ENCODE measurements at places on chromosomes 1 and 21.
A peak's percentile ranks its signal among the peaks of the same experiment; 100 is the strongest.

- DNase-seq, result no peak
Observed at GRCh38 chr1:227621211-227621610, 57.9 kb downstream of the ZNF678 start.

DNA sequence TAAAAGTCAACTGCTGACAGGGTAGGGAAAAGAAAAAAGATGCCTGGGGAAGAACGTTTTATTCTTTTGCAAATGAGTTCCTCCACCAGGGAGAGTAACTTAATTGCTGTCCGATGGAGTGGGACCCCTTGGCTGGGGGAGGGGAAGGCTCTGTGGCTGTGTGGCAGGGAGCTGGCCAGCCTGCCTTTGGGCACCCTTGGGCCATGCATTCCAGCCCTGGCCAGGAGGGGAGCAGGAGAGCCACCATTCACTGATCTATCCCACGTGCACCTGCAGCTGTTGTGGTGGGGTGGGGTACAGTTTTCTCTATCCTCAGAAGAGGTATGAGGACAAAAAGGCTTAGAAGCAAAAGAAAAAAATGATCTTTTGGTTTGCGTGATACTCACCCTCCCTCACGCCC, 116.9 kb downstream of the KCNK1 start:
- DNase-seq, result no peak

DNA sequence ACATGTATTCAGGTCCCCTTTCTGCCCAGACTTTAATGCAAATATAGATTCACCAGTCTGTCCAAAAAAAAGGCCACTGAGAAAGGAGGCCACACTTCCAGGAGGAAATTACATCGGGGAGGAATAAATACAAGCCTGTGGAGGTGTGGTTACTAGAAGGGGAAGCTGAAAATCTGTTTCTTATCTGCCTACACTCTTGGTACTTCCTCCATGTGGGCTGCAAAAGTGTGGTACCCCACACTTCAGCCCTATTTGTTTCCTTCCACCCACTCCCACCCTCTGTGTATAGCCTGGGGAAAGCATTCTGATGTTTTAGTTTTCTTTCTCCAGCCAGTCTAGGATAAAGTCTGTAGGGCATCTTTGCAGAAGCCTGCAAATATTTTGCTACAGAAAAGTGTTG, 38.4 kb downstream of the UTP25 start:
- no peak for DNase-seq

- no peak for DNase-seq
Observed at GRCh38 chr1:43821471-43821870, 112.1 kb upstream of the ARTN start.

- DNase-seq, result no peak
Observed at GRCh38 chr1:85344256-85344694, 67.8 kb upstream of the BCL10 start.

GRCh38 chr1:100456880-100457279, 81.1 kb upstream of the GPR88 start:
- no peak for DNase-seq

DNA sequence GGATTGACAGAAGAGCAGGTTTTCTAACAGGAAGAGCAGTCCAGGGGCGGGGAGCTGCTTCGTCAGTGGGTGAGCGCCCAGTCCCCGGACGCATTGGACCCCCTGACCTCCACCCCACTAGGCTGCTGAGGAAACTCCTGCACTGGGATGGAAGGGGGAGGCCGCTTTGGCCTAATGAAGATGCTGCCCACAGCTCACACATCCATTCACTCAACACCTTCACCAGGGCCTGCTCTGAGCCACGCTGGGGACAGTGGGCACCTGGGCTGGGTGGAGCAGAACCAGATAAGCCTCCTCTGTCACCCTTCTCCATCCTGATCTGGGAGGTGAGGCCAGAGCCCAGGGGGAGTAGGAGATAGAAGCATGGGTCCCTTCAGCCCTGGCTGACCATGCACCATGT, 13.3 kb downstream of the LRP8 start:
- DNase-seq, result no peak

DNA sequence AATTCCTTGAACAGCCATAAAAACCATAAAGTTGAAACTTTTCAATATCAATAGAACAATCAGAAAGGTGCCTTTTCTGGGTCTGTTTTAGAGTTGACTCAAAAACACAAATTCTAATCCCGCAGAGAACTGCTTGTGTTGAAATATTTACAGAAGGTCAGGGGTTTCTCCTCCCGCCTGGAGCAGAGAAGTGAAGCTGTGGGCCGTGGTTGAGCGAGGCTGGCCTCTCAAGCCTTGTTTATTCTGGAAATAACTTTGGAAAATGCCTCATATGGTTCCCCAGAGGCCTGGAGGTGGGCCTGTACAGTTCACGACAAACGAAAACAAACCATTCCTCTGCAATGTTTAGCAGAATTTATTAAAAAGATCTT, 90.8 kb upstream of the ERRFI1 start:
- DNase-seq, result no peak

GRCh38 chr1:197199923-197200271, 53.4 kb upstream of the ASPM start:
- no peak for DNase-seq

GRCh38 chr1:77888081-77888780, at the start of gene NEXN:
TSS of gene NEXN (plus strand) at chr1:77888624. CDS start at chr1:77916107, 27,483 bp downstream.
- peak; percentile 44 for DNase-seq

DNA sequence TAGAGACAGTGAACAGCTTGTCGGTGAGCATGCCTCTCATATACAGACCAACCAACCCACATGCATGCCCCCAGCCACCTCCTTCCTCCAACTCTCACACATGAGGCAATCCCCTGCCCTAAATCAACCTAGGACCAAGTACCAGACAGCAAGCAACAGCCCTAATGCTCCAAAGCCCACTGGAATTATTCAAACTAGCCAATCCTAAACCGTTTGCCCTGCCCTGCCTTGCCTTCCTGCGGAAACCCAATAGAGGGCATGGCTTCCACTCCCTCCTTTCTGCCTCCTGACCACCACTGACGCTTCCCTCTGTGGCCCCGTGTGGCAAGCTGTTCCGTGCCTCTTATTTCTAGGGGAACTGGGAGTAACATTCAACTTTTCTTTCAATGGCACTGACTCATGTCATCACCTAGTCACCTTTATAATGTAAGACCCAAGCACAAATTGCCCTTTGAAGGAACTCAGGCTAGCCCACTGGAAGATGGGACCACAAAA, 129.3 kb upstream of the GJB5 start:
- DNase-seq, result no peak

GRCh38 chr1:158992787-158993312, 16.9 kb upstream of the IFI16 start:
- no peak for DNase-seq

DNA sequence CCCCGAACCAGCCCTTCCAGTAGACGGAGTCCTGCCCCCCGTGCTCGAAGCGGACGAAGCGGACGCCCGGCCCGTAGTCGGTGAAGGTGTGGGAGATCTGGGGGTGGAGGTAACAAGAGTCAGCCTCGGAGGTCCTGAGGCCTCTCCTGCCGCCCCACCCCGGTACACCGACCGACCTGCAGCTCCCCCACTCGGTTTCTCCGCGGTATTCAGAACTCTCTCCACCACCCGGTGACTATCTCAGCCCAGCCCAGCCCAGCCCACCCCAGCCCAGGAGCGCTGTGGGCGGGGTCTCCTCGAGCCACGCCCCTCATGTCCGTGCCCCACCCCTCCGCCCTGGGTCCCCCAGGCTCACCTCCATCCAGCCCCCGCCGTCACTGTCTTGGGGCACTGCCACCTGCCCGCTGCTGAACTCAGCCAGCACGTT, 5.5 kb downstream of the FBXO2 start:
- no peak for DNase-seq

DNA sequence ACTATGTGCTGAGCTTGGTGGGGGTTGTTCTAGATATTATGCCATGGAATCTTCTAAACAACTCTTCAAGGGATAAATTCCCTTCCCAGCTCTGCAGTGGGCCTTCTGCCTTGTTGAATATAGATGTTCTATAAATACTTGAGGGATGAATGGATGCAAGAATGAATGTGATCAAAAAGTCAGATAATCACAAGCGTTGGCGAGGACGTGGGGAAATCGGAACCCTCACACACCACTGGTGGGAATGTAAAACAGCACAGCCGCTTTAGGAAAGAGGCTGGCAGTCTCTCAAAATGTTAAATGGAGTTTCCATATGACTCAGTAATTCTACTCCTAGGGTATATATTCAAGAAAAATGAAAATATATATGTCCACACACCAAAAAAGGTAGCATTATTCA, 19.0 kb downstream of the SDC3 start:
- DNase-seq, result no peak

DNA sequence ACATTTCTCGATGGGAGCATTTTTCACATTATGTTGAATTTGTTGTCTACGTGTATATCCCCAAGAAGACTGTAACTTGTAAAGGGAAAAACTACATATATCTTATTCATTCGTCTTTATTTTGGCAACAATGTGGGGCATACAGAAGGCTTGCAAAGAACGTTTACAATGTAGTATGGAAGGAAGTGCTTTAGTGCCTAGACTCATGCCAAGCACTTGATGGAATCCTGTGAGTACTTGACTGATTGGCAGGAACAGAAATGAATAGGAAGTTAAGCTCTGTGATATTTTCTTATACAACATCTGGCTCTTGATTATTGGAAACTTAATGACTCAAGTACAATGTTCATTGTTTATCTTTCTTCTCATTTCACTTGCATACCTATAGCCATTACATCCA, 284.4 kb downstream of the LRRC7 start:
- no peak for DNase-seq

- DNase-seq, result peak; percentile 49
Observed at GRCh38 chr1:27536767-27537166, 46.8 kb upstream of the WASF2 start.

GRCh38 chr1:104797982-104798381, 1048.3 kb downstream of the AMY1C start:
- DNase-seq, result no peak

DNA sequence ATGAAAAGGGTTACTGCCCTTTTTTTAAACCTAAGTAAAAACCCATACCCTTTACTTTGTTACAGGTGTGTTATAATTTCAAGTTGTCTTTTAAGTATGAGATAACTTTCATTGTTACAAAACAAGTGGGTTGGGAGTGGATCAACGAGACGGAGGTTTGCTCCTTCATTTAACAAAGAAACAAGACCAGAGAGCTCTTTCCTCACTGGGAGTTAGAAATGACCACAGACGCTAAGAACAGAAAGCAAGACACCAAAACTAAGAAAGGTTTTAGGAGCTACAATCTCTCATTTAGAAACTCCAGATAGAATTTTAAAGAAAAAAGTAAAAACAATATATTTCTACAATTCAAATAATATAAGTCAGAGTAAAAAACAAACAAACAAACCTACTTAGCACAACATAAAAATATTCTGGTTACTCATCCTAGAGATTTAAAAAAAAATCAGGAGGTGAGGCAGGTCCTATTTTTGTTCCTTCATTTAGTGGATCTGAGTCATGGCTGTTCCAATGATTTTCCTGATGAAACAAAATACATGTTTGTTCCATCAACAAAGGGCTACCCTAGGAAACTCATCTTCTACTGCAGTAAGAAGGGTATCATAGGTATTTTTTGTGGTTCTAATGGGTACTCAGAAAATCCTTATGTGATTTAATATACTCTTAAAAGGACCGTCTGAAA, 33.0 kb downstream of the APP start:
- DNase-seq, result no peak

DNA sequence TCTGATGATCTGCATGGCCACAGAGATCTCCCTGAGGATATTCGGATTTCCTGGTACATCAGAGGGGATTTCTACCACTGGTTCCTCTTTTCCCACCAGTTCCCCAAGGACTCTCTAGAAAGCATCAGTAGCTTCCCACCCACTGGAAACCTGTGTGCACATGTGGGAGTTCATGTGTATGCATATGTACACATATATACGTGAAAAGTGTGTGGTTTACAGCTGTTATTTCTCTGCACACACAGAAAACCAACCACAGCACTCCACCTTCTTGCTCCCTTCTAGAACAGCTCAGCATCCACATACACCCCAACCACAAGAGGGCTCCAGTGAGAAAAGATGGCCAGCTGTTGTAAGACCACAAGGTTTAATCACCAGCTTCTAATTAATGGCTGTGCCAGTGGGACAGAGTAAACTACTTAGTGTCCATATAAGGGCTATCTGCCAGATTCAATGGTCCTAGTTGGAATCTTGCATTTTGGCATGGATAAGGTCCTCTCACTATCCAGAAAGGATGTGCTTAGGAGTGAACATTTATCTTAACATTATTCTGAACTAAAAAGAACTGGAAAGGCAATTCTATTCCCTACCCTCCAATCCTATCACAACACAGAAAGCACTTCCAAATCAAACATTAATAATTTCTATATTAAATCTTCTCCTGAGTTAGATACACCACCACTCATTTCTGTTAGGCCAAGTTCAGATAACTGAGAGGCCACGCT, 24.1 kb downstream of the GPR3 start:
- no peak for DNase-seq

DNA sequence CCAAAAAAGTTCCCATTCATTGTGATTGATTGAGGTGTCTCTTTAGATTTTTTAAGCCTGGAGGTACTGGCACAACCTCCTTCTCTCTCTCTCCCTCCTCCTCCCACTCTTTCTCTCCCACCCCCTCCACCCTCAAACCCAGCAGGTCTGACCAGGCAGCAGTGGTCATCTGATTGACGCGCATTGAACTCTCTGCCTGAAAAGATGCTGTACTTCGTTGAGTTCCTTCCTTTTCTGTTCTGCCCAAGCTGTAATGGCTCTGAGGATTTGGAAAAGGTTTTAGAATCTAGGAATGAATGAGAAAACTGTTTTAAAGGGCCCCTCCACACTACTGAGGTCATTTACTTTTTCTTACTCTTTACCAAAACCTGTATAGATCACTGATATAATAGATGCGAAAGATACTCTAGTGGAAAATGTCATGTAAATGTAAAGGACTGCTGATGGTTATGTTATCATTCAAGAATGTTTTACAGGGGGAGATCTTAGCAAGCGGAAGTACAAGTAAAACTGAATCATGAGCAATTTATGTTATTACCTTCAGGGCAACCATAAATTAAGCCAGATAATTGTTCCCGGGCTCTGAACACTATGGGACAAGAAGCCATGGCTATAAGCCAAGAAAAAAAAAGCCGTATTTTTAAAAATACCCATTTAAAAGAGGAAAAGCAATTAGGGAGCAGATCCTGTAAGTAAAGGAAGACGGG, 25.2 kb upstream of the DYRK1A start:
- no peak for DNase-seq

Measured in AG09309 (cell line).